NCI-H82 (cell line): ENCODE measurements at places on chromosomes 4 and X.

GRCh38 chr4:98232202-98232601 lies 29.0 kb upstream of the RAP1GDS1 start:
- DNase-seq: peak; percentile 15

DNA sequence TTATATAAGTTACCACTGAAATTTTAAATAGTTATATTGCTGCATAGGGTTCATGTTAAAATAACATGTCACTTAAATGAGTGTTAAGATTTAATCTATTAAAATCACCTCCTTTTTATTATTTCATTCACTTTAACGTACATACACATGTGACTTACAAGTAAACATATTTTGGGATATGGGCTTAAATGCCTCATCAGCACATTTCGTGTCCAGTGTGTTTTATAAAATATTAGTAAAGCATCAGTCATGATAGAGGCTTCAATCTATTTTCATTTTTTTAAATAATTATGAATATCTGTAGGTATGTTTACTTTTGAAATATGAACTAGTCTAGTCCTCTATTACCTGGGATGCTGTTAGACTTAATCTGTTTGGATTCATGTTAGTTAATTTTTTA lies 143.6 kb downstream of the NPNT start:
- DNase-seq: no peak

- DNase-seq: no peak
These were observed 55.7 kb downstream of the MCUB start for GRCh38 chr4:109615742-109616141.

- no peak for DNase-seq
These were observed 257.0 kb upstream of the AGTR2 start for GRCh38 chrX:115913575-115913974.

- DNase-seq: no peak
These were observed 73.3 kb downstream of the MANBA start for GRCh38 chr4:102687373-102687981.

DNA sequence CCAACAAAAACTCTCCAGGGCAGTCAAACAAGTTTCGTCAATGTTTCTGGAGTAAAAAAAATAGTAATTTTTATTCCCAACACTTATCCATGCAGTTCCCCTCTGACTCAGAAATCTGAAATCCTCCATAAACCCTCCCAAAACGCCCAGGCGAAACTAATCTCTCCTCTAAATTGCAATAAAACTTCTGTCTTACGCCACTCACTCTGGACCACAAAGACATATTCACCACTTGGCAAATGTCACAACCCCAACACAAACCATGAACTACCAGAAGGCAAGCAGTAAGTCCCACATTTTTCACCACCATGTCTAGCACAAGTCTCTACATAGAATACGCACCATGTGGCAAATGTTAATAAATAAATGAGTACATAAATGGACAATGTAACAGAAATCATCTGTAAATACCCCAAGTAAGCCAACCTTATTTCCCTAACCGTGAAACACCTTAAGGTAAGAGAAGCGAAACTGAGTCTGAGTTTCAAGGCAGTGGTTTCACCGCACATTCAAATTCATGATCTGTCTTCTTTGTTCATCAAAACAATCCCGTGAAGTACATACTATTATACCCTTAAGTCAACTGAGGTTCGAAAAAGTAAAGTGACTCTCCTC lies 1.6 kb downstream of the PAPSS1 start:
- peak; percentile 26 for DNase-seq

GRCh38 chrX:123835661-123836371 lies 24.0 kb upstream of the XIAP start:
- DNase-seq: no peak

DNA sequence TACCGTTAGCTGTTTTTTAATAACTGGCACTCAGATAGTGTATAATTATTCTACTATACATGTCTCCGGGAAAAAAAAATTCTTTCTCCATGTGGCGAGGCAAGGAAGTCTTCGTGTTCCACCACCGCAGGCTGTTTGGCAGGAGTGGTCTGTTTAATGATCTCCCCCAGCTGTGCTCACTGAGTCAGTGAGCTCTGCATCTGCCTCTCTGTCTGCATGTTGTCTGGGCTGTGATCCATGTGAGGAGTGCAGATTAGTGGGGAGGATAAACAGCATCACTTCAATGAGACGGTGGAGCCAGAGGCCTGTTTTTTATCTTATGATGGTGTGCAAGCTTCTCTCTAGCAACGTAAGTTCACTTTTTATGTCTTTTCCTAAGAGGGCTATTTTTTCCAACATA lies 69.8 kb downstream of the RPS3A start:
- DNase-seq: peak; percentile 93

DNA sequence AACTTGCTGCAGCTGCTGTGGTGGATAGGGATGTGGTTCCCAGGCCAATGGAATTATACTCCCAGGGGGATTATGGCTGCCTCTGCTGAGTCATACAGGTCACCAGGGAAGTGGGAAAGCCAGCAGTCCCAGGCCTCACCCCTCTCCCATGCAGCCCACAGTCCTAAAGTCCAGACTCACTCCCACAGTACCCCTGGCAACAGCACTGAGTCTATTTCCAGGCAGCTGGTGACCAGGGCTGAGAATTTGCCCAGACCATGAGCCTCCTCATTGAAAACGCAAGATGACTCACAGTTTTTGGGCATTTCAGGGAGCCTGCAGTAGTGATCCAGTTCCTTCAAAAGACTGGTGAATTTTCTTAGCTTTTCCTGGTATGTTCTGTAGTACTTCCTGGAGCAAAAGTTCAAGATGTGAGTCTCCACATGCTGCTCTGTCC lies 137.6 kb downstream of the NPNT start:
- DNase-seq: peak; percentile 3

DNA sequence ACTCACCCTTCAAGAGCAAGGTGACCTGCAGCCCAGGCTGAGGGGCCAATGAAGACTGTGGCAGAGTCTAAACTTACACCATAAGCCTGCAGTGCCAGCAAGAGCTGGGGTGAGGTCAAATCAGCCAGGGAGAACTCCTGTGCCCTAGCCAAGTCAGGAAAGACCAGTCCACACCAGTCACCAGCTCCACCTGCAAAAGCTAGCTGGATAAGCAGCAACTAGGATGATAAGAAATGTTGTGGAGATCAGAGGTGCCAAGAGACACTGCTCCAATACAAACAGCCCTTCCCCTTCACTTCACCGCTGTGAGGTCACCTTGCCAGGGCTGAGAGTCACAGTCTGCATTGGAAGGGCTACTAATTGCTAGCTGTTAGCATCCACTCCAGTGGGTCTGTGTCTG lies 31.3 kb downstream of the NIPAL1 start:
- DNase-seq: no peak

DNA sequence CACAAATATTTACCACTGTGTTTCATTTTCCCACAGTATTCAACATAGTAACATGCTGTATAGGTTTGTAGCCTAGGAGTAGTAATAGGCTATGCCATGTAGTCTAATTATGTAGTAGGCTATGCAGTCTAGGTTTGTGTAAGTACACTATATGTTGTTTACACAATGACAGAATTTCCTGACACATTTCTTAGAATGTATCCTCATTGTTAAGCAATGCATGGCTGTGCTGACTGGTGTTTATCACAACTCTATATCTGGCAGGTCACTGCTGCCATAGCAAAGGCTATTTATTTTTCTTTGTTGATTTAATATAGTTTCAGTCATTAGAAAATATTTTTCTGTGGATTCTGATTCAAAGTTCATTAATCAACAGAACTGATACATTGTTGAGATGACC lies 108.3 kb upstream of the TEX13A start:
- no peak for DNase-seq

DNA sequence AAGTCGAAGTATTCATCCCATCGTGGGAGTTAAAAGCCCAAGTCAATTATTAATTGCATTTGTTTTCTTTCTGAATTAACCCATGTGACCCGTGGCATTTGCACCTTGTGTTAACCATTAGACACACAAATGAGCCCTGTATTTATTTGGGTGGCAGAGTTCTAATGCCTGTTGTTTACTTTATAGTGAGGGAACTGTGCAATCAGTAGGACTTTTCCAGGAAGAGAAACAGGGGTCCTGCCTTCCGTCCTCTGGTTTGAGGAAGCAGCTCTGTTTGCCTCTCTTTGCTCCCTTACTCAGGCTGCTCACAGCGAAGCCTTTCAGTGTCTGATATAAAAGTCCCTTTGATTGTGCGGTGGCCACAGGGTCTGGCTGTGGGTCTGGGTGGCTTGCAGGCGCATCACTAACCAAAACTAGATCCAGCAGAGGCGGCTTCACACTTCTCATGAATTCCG lies 263.6 kb downstream of the PTTG2 start:
- no peak for DNase-seq

DNA sequence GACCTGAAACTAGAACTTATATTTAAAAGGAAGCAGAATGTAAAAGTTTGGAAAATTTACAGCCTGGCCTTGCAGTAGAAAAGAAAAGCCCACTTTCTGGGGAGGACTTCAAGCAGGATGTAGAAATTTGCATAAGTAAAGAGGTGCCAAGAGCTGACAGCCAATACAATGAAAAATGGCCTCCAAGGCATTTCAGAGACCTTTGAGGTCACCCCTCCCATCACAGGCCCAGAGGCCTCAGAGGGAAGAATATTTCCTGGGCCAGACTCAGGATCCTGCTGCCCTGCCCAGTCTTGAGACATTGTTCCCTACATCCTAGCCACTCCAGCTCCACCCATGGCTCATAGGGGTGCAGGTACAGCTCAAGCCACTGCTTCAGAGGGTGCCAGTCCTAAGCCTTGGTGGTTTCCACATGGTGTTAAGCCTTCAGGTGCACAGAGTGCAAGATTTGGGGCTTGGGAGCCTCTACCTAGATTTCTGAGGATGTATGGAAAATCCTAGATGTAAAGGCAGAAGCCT lies 518.9 kb upstream of the INTU start:
- no peak for DNase-seq

GRCh38 chrX:53261355-53261972 lies 19.9 kb downstream of the IQSEC2 start:
- no peak for DNase-seq

DNA sequence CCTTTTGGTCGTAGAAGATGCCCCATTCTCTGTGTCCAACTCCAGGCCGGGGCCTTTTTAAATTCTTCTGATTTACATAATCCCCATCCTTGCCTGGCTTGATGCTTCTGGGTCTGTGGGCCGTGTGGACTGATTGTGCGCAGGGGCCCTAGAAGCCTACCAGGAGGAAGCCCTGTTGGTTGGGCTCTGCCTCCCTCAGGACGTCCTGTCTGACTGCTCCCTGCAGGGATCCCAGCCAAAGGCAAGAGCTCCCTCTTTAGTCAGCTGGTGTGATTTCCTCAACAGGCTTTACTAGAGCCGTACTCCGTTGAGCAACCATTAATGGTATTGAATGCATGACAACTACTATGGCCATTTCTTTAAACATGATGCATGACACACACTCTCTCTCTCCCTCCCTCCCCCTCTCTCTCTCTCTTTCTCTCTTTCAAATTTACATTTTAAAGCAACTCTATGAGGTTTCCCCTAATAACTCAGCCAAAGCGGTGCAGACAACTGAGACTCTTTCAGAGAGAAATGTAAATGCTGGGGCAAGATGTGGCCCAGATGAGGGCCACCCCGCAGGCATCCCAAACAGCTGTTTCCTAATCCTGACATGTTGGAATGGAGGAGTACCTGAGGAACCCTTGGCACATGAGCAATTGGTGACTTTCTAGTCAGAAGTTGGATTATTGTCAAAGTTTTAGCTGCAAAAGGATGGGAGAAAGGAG lies 117.3 kb downstream of the DRD5 start:
- DNase-seq: peak; percentile 21

- DNase-seq: no peak
These were observed 81.2 kb downstream of the TMEM144 start for GRCh38 chr4:158291334-158292055.

DNA sequence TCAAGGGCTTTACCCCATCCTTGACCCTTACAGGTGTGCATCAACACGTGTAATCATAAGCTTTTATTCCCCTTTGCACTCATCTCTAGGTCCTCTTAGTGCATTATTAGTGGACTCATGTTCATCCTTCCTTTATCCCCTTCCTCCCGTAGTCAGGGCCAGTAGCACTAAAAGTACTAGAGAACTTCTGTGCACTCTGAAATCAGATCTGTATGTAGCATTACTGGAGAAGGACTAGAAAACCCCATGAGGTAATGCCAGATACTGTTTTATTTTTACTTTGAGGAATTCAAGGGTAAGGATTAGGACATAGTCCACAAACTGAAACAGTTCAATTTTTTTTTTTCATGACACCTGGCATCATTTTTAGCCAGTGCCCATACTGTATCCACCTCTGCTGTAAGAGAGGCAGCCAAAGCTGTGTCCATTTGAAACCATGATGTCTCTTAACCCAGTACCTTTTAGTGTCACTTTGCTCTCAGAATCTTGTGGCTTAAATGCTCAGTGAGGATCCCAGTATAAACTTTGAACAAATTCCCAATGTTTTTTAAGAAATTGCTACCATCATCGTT lies 134.7 kb downstream of the FNIP2 start:
- DNase-seq: no peak

DNA sequence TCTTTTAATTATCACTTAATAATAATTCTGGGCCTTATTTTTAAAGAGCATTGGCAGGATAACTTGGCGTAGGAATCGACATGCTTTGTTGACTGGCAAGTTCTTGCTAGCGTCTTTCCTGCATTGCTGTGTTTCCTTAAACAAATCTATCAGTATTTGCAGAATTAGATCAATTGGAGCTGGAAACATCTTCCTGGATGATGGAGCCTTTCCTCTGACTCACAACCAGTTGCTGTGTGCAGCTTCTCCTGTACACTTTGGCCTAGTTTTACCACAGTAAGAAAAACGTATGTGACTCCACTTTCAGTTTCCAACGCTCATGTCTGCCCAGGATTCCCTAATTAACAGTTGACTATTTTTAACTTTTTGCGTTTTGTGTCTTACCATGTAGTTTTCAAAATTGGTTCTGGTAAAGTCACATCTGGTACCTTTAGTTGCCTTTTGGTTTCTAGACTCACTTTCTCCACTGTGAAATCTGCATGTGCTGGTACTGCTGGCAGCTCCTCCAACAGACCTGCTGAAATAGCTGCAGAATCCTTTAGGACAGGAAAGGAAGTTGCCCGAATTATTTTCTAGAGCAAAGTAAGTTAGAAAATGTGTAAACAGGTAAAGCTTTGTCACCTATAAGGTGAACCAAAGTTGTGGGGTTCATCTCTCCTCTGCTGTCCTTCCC lies 553.2 kb upstream of the FAT1 start:
- no peak for DNase-seq

GRCh38 chr4:56247646-56248045 lies 139.6 kb downstream of the AASDH start:
- DNase-seq: no peak

DNA sequence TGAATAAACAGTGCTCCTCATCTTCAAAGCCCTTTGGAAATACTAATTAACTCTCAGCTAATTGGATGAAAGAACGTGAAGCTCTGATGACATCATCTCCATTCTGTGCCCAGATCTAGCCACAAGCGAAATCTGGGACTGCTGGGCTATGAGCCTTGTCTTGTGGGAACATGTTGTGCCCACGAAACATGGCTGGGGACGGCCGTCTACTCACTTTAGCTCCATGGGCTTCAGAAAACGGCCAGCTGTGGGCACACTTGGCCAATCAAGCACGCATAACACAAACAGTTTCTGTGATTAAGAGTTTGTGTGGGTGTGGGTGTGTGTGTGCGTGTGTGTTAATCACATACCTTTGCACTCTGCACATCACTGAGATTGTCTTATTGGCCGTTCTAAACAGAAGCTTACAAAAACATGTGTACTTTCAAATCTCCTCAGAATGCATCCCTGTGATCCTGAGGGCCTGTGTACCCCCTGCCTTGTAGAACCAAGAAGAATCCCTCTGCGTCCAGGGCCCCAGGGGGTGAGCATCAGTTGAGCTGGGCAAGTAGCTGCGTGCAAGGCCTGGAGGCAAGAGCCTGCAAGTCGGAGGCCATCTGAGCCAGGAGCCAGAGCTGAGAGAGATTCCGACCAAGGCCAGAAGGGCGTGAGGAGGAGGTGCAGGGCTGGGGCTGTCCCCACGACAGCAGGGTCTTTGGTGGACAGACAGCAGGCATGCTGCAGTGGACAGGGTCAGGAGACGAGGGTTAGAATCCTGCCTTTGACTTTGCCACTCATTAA lies 18.7 kb upstream of the ZNF185 start:
- DNase-seq: peak; percentile 40
